ENCODE measurements at places on chromosomes 3 and 15.

DNA sequence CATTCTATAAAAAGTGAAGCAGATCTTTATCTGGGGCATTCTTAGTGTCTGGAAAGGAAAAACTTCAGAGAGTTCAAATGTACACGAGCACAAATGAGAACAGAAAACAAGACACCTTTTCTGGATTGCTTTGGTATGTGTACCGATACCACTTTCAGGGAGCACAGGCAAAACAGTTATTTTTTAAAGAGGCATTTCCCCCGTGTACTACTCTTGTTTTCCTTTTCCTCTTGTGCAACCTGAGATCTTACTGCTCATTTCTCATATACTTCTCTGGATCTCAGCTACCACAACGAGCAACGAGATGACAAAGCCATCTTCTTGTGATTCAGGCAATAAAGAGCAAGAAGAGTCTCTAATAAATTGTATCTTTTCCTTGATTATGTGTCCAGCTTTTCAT is 463.6 kb downstream of the SHQ1 start:
- ATAC-seq: no peak

DNA sequence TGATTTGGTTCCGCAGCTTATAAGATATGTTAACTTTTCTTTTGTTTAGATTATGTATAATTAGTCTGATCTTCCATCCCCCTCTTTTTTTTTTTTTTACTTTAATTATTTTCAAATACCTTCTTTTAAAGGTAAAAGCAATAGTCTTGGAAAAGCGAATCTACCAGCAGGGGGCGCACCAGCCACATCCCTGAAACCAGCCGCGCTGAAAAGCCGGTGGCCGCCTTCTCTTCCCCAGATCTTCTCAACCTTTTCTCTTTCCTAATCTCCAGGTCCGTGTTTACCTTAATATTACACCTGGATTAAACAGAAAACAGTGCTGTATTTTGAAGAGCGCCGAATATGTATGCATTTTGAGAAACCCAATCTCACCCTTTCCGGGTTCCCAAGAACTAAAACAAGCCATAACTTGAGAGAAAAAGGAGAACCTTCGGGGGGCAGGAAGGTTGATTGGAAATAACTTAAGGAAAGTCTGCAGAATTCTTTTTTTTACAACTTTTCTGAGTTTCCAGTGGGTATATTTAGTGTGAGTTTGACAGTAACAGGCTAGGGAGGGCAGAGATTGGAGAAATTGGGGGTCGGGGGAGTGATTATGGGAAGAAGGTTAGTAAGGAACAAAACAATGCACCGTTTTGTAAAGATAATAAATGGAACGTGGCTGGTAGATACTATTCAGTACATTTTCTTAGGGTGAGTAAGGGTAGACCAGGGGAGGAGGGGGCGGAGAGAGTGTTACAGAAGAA is 2.0 kb upstream of the SOX2 start:
- ATAC-seq: peak; percentile 58

GRCh38 chr3:128879991-128880390 is 571 bp downstream of the ACAD9 start:
- ATAC-seq: peak; percentile 5

- ATAC-seq: no peak
Measured at GRCh38 chr3:11622586-11623550, 20.8 kb downstream of the VGLL4 start.

GRCh38 chr15:74314795-74315438 is 52.5 kb downstream of the CYP11A1 start:
- ATAC-seq: no peak

DNA sequence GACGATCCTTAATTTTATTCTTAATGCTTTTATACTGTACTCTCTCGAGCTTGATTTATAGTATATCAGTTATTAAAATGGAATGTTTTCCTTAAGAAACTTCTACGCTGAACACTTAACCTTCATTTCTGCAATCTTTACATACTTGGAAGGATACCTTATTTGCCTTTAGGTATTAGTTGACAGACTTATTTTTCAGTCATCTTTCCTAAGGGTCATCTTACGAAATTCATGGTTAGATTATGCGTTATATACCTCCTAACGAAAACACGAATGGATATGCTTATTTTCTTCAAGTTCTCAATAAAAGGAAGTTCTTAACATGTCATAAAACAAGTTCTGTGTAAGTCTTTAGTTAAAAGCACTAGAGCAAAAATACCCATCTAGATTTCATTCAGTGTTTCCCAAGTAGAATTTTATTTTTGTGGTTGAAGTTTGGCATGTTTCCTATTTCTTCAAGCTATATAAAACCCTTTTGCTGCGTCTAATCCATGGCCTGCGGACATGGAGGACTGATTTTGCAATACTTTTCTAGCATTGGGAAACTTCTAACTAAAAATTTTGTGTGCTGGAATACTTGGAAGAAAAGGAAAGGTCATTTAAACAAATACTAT is 231.3 kb downstream of the TP63 start:
- ATAC-seq: no peak

- ATAC-seq: no peak
Measured at GRCh38 chr3:16224325-16224724, 40.4 kb downstream of the DPH3 start.

GRCh38 chr3:4472312-4472711 is 5.2 kb upstream of the SUMF1 start:
- no peak for ATAC-seq

DNA sequence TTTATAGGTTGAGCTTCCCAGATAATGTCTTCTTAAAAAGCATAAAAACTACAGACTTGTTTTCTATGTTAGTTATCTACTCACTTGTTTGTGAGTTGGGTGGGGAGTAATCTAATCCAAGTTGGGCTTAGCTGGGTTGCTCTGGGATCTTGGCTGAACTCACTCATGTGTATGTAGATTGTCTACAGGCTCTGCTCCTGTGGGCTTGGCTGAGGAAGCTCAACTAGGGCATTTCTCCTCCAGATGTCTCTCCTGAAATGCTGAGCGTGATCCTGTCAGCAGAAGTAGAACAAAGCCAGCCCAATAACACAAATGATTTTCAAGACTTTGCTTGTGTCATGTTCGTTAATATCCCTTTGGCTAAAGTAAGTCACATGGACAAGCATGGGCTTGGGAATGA is 17.3 kb downstream of the KCNH8 start:
- no peak for ATAC-seq

- no peak for ATAC-seq
Measured at GRCh38 chr3:156661155-156661554, 13.2 kb upstream of the TIPARP start.

DNA sequence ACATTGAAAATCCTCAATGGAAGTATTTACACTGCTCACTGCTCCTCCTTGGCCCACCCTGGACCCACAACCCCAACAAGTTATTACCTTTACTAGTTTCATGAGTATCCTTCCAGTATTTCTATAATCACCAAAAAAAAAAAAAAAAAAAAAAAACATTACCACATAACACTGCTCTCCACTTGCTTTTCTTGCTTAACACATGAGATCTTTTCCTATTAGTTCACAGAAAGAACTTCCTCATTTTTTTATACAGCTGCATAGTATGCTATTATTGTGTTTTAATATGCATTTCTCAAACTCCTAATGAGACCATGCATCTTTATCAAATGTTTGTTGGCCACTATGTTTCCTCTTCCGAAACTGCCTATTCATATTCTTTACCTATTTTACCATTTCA is 14.6 kb downstream of the GABPB1 start:
- ATAC-seq: no peak

- ATAC-seq: no peak
Measured at GRCh38 chr3:58952128-58952917, 97.5 kb downstream of the CFAP20DC start.

GRCh38 chr3:31341130-31341529 is 191.6 kb upstream of the STT3B start:
- ATAC-seq: no peak

GRCh38 chr3:177124882-177125281 is 72.4 kb downstream of the TBL1XR1 start:
- no peak for ATAC-seq

GRCh38 chr3:177714945-177715344 is 517.7 kb upstream of the TBL1XR1 start:
- ATAC-seq: no peak
